Choroid plexus epithelial cell (primary cell): ENCODE measurements at places on chromosomes 5 and 9.

DNA sequence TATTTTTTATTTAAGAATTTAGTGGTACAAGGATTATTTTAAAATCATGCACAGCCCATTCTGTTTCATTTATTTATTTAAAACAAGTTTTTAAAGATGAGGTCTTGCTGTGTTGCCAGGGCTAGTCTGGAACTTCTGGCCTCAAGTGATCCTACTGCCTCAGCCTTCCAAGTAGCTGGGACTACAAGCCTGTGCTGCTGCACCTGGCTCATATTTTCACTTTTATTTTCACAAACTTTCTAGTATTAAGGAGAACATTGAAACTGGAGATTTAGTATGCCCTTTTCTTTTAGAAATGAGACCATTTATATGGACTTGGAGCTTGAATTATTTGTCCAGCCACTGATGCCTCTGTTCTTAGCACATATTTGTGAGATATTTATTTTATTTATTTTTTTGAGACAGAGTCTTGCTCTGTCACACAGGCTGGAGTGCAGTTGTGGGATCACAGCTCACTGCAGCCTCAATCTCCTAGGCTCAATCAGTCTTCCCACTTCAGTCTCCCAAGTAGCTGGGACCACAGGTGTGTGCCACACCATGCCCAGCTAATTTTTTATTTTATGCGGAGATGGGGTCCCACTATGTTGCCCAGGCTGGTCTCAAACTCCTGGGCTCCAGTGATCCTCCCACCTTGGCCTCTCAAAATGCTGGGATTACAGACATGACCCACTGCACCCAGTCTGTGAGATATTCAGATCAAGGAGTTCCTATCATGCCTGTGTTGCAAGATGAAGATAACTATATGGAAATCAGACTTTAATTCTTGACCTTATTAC, 7.4 kb downstream of the DMXL1 start:
- DNase-seq = no peak

DNA sequence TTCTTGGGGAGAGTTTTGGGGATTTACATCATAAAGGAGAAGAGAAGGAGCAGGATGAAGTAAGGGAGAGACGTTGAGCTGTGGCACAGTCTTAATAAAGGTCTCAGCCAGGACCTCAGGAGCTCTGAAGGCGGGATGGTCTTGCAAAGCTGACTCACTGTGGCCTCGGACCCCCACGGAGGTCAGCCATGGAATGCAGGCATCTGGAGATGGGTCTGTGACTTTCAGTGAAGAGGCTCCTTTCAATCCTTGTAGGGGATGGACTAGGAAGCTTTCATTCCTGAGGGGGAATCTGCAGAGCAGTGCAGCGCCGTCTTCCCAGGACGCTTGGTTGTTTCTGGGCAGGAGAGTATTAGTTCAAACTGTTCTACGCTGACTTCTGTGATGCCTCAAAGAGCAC, 65.7 kb upstream of the BASP1 start:
- DNase-seq = peak; percentile 66

DNA sequence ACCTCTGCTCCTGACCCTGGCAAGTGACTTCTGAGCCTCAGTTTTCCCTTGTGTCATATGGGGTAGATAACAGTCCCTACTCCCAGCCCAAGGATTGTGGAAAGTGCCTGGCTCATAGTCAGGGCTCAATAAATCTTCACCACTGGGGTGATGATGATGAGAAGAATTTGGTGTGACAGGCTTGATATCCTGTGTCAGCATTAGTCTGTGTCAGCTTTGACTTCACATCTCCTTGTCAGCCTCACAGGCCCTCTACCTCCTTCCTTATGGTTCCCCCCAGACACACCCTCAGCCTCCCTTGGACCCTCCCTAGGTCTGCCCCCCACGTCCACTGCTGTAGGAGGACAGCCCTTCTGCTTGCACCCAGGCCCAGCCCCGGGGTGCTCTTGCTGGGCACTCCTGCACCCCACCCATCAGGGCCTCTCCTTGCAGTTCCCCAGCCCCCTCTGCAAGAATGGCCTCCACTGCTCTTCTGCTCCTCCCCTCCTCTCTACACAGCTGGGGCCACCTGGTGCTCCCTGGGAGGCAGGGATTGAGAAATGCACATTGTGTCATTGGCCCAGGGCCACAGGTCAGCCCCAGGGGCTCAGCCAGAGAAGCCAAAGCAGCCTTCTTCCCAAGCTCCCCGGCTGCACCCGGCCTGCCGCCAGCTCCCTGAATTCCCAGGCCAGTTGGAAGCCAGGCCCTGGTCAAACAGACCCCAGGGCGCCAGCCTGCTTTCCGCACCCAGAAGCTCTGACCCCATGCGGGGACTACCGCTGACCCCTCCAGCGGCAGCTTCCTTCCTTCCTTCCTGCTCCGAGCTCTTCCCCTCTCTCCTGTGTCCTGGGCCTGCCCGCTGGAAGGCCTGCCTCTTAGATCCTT, 7.7 kb downstream of the FGFR4 start:
- peak; percentile 90 for DNase-seq

DNA sequence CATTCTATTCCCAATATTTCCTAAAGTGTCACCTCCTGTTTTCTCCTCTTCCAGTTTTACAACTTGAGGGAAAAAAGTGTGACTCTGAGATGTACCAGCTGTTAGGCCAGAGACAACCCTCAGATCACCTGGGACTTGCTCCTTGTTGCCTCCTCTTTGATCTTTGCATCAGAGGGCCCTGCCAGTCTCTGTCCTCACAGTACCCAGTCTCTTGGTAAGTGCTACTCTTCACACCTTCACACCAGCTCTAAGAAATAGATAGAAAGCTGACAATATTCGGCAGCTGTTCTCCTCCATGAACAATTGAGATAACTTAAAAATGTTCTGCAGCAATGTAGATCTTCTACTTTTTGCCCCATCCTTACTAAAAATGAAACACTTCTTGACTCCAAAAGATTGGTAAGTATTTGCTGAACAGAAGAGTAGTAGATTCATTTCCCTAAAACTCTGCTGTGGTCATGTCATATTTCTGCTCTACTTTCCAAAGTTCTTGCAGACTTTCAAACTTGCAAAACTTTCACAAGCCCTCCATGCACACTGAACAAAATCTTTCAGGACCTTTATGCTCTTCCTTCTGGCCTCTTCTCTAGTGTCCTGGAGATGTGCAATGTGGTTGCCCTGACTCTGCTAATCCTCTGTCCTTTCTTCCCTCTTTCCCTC, 188.6 kb downstream of the SNX18 start:
- no peak for DNase-seq

- DNase-seq = no peak
Measured at GRCh38 chr9:129435291-129435690, 185.6 kb downstream of the C9orf50 start.

DNA sequence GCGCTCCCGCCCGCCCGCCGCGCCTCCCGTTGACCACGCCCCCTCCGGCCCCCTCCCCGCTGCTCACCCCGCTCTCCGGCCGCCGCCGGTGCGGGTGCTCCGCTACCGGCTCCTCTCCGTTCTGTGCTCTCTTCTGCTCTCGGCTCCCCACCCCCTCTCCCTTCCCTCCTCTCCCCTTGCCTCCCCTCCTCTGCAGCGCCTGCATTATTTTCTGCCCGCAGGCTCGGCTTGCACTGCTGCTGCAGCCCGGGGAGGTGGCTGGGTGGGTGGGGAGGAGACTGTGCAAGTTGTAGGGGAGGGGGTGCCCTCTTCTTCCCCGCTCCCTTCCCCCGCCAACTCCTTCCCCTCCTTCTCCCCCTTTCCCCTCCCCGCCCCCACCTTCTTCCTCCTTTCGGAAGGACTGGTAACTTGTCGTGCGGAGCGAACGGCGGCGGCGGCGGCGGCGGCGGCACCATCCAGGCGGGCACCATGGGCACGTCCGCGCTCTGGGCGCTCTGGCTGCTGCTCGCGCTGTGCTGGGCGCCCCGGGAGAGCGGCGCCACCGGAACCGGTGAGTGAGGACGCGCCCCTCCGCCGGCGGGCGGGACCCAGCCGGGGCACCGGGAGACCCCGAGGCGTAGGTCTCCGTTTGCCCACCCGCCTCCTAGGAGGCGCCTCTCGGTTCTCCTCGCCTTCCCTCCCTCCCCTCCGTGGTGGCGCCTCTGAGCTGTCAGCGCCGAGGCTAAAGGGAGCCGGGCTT, at the start of gene VLDLR:
Gene VLDLR, plus strand, starts transcription at position 66 of the 739 bp plus-strand sequence. Its CDS starts 403 bp downstream, at position 469.
- DNase-seq = no peak

GRCh38 chr9:7977586-7977985, 178.0 kb upstream of the DMAC1 start:
- DNase-seq = no peak

GRCh38 chr9:25702536-25702935, 24.3 kb upstream of the TUSC1 start:
- no peak for DNase-seq

DNA sequence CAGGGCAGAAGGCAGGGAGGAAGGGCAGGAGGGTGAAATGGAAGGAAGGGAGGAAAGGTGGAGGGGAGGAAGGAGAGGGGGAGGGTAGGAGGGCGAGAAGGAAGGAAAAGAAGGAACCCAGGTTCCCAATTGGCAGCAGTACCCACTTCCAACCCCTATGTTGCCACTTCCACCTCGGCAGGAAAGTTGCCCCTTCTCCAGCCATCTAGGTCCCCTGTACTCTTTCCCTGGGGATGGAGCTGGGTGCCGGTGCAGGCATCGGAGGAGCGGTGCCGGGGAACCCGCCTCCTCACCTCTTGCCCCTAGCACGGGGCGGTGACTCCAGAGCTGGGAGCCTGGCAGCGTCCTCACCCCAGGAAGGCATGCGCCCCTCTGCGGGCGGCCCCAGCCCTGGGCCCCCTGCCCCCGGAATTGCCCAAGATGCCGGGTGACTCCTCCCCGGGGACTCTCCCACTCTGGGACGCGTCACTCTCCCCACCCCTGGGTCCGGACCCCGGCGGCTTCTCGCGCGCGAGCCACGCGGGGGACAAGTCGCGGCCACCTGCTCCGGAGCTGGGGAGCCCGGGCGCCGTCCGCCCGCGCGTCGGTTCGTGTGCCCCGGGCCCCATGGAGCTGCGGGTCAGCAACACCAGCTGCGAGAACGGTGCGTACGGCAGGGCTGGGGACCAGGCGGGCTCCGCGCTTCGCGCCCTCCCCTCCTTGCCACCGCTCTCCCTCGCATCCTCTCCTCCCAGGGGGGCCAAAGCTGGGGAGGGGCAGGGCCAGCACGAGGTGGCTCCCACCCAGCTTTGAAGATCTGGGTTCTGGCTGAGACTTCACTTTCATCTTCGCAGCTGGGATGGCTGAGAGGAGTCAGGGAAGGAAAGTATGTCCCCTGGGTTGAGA, at the start of gene NIPAL4:
Gene NIPAL4, plus strand, starts transcription at position 499 of the 885 bp plus-strand sequence. Its CDS starts 108 bp downstream, at position 607.
- peak; percentile 11 for DNase-seq

DNA sequence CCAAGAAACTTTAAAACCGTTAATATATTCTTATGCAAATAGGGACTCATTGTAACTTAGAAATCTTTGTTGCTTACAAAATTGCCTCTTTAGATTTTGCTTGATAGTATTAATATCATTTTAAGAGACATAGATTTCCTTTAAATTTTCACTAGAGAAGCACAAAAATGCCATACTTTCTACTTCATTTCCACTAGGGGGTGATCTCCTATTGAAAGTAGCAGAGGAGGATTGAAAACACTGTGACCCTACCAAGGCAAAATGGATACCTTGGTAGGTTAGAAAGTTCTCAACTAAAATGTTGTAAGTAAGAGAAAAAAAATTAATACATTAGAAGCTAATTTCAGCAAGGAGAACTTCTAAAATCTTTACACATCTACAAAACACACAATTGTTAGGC, 204.9 kb downstream of the CHSY3 start:
- DNase-seq = peak; percentile 71

GRCh38 chr9:129932303-129933151, 97.3 kb downstream of the USP20 start:
- peak; percentile 36 for DNase-seq

DNA sequence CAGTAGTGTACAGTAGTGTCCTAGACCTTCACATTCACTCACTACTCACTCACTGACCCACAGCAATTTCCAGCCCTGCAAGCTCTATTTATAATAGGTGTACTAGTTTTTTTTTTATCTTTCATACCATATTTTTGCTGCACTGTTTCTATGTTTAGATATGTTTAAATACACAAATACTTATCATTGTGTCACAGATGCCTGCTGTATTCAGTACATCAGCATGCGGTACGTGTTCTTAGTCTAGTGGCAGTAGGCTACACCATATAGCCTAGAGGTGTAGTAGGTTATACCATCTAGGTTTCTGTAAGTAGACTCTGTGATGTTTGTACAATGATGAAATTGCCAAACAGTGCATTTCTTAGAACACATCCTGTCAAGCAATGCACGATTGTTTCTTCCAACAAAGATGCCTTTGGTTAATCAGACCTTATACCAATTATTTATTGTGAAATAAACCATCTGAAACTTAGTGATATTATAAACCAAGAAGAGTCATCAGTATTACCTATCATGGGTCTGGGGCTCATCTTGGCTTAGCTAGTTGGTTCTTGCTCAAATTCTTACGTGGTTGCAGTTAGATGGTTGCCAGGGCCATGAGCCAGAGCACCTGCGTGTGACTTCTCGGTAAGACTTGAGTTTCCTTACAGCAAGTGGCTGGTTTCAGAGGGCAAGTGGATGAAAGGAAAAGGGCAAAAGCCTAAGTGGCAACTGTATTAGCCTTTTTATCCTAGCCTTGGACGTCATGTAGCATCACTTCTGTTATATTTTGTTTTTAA, 41.1 kb downstream of the ERBIN start:
- no peak for DNase-seq

- DNase-seq = no peak
Measured at GRCh38 chr5:135072387-135073281, 38.6 kb upstream of the PITX1 start.

- DNase-seq = no peak
Measured at GRCh38 chr5:158874792-158875191, 224.9 kb downstream of the EBF1 start.

DNA sequence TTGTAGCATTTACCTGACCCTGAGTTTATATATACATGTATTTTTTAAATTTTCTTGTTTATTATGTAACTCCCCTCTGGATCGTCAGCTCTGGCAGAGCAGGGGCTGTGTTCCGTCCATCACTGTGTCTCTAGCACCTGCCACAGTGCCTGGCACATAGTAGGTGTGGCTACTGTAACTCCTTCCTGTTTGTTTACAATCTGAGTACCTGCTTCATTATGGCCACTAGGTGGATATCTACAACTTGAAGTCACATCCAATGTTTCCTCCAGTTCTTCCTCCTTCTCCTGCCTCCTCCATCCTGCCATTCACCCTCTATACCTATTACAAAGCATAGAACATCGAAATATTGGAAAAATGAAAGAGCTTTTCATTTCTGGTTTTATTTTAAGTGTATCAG, 14.2 kb upstream of the PPP1R2B start:
- DNase-seq = no peak

GRCh38 chr5:117065161-117065560, 490.5 kb upstream of the SEMA6A start:
- no peak for DNase-seq

- peak; percentile 77 for DNase-seq
Measured at GRCh38 chr9:94212091-94212490, 47.0 kb upstream of the ZNF169 start.

GRCh38 chr9:98875536-98875935, 68.1 kb downstream of the GALNT12 start:
- DNase-seq = no peak

GRCh38 chr9:129164246-129164930, 13.7 kb downstream of the IER5L start:
- DNase-seq = peak; percentile 57
